Endothelial cell (in vitro differentiated cells): ENCODE measurements at places on chromosomes 3 and 15. TPM values are rescaled to one million over a fixed set of nuclear protein-coding genes. Genes with fewer than 3 reads are reported as not detected.
A peak's percentile ranks its signal among the peaks of the same experiment; 100 is the strongest.

Gene SLCO2A1
- 3.8 TPM for total RNA-seq

Gene CHDH
- 1.0 TPM for total RNA-seq

Gene CCR1
- not detected for total RNA-seq

Gene DVL3
- total RNA-seq = 103 TPM

Gene TRH
- 0.49 TPM for total RNA-seq

Gene MYO1E
- total RNA-seq = 146 TPM

Gene SNUPN
- total RNA-seq = 16.5 TPM

Gene SPATA16
- total RNA-seq = 0.15 TPM

GRCh38 chr3:24963762-24964625, 464.1 kb upstream of the RARB start:
- peak; percentile 15 for DNase-seq

- DNase-seq = no peak
Observed at GRCh38 chr3:5298453-5298852, 110.9 kb downstream of the EDEM1 start.

- no peak for DNase-seq
Observed at GRCh38 chr3:53978386-53978785, 86.7 kb upstream of the SELENOK start.

- DNase-seq = no peak
Observed at GRCh38 chr3:114442246-114442645, 148.4 kb downstream of the TIGIT start.

DNA sequence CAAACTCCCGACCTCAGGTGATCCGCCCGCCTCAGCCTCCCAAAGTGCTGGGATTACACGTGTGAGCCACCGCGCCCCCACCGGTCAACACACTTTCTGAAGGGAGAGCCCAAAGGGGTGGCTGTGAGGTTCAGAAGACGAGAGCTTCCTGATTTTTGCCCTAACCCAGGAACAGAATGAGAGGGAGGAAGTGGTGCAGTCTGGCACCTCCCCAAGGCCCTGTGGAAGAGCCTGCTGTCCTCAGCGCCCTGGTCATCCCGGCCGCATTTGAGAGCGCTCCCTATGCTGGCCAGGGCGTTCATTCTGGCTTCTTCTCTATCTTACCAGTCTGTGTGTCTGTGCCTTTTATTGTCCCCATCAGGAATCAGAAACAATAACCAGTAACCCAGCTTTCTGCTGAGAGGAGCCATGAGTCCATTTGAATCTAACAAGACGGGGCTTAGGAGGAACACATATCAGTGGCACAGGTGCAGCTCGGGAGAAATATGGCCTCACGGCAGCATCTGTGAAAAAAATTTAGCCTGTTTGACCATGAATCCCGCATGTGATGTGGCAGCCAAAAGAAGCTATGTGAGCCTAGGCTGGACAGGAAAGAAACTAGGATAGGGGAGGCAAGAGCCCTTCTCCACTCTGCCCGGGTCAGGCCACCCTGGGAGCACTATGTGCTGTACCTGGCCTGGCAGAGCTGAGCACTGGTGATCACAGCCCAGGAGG, 12.9 kb downstream of the BDH1 start:
- DNase-seq = no peak

DNA sequence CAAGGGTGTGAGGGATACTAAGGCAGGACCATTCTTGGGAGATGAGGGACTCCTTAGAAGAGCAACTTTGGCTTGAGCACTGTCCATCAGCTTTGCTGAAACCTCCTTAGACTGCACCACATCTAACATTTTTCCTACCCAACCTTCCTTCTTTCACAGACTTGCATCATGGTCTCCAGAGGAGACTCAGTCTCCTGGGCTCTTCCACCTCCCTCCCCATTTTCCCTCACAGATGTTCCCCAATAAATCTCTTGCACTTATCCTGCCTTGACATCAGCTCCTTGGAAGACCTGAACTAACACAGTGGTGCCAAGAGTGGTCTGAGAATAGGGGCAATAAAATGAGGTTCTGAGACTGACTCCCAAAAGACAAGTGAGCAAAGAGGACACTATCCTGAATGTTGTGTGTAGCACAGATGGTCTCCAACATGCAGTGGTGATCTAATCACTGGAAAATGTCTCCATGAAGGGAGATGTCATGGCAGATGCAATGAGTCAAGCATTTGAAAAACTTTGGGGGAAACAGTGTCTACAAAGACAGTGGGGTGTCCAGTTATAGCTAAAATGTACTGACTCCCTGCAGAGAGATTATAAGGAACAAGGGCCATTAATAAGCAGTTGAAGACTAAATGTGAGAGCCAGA, 26.0 kb upstream of the BOC start:
- no peak for DNase-seq

GRCh38 chr15:48564690-48565089, 80.8 kb downstream of the FBN1 start:
- DNase-seq = no peak

- no peak for DNase-seq
Observed at GRCh38 chr3:130823241-130823884, 70.5 kb upstream of the ATP2C1 start.

DNA sequence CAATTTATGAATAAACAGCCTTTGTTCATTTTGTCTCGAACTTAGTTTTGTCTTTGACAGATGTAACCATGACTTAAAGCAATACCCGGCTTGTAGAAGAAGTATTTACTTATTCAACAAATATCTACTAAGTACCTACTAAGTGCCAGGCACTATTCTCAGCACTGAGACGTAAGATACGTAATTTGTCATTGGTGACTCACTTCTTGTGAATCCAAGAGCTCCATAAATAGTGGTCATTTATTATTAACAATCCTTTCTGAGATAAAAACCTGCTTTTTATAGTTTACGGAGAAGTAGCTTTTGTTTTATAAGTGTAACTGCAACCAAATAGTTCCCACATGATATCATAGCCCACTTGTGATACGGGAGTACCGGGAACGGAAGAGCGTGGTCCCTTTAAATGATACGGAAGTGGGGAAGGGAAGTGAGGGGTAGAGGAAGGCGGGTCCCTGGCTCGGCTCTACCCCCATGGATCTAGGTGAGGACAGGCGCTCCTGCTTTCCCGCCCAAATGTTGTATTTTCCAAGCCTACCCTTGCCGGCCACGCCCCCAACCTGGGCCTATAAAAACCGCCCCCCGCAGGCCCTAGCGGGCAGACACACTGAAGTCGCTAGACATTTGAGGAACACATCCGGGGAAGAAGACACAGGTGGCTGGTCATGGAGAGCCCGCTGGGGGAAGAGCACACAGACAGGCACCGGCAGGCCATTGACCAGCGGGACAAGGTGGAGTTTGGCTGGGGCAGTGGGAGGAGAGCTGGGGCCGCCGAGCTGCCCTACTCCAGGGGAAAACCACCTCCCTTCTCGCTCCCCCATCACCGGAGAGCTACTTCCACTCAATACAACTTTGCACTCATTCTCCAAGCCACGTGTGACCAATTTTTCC, at the start of gene SAMMSON:
TSS of gene SAMMSON (plus strand) at position 594 of the 888 bp plus-strand sequence.
- DNase-seq = no peak

- no peak for DNase-seq
Observed at GRCh38 chr3:162670181-162670580, 1173.6 kb downstream of the OTOL1 start.

DNA sequence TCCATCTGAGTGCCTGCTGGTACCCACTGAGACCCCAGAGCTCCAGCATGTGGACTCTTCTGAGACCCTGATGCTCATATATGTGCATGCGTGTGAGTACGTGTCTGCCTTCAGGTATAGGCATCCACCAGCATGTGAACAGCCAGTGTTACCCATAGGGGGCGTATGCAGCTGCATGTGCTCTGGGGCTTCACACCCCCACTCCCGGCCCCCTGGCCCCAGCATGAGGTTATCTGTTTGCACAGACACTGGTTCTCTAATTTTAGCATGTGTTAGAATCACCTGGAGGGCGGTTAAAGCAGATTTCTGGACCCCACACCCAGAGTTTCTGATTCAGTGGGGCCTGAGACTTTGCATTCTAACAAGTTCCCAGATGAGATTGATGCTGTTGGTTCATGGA, 824 bp upstream of the CILP start:
- peak; percentile 37 for DNase-seq

GRCh38 chr3:126546013-126546412, 12.7 kb downstream of the C3orf22 start:
- no peak for DNase-seq

- DNase-seq = no peak
Observed at GRCh38 chr3:153618176-153618575, 456.1 kb downstream of the RAP2B start.

DNA sequence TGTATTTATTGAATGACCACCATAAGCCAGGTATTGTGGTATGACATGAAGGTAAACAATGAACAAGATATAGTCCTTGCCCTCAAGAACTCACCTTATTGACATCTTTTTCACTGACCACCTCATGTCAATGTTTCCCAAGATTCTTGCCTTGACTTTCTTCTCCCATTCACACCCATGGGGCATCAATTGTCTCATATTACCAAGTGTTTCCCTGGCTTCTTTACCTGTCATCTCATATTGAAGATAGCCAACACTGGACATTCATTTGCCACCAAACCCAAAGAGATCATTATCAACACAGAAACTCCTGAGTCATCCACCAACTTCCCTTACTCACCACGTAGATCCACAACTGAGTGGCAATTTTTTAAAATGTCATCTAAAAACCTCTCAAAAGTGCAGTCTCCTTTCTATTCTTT, 2.2 kb downstream of the EFHB start:
- no peak for DNase-seq

DNA sequence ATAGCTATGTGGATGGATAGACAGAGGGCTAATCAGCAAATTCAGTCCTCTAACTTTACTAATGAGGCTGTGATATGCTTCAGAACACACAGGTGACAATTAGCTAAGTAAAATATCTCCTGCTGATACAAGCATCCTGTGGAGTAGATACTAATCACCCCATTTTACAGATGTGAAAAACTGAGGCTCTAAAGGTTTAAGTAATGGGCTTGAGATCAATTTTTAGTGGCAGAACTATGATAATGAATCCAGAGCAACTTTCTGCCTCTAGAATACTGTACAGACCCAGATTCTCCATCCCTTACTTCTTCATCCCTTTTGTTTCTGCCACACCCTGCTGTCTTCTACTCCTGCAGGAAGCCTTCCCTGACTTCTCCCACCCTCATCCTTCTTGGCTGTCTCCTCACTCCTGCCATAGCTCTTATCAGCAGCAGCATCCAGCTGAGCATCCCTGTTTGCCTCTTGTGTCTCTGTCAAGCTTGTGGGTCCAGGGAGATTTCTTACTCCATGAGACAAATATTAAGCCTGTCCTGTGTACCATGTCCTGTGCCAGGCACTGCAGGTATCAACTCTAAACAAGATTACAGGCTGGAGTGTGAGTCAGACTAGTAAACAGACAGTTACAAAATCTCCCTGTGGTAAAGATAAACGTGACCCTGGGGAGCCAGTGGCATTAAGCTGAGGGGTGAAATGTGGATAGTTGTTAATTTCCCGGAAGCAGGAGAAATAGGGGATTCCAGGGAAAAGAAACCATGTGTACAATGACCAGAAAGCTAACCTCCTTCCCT, 39.2 kb downstream of the SLC6A11 start:
- DNase-seq = no peak

GRCh38 chr15:85504749-85505676, 124.6 kb downstream of the AKAP13 start:
- DNase-seq = peak; percentile 50
